Activated T-helper 9 cell treated with anti-CD3 and anti-CD28 coated beads, Interleukin-2, amount 50 U/mL, for 16 hours (primary cell): ENCODE measurements at places on chromosomes 2 and 18.

GRCh38 chr2:144529841-144530240, 9.9 kb upstream of the ZEB2 start:
- DNase-seq = no peak

DNA sequence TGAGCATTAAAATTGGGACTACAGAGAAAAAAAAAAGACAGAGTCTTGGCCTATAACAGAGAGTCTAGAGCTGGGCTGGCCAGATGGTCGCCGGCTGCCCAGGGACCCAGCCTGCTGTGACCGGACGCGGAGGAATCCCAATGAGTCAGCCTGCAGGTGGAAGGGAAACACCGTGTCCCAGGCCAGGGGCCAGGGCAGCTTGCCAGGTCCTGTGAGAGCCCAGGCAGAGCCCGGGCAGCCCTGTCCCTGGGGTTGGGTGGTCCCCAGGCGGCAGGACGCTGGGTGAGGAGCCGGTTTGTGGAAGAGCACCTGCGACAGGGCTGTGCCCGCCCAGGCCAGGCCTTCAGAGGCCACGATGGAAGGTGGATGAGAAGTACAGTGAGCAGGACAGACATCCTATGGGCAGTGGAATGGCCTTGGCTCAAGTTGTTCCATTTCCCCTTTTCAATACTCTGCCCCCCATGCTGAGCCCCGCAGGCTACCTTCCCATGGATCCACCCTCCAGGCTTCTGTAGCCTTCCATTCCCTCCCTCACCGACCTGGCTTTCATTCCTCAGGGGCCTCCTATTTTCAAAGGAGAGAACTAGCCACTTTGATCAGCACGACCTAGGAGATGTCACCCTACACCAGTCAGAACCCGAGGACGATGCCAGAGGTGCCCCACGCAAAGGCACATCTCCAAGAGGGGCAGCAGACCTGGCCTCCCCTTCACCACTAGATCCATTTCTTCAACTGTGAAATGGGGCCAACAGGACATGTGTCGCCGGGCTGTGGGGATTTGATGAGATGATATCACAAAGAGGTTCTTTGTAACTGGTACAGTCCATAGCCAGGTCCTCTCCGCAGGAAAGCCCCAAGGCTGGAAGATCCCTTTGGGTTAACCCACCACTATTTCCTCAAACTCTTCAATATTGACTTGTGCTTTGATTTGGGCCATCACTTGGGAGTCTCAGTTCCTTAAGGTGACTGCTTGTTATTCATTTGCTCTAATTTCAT, 87.5 kb downstream of the POLR1A start:
- DNase-seq = no peak

- no peak for DNase-seq
These were observed 57.3 kb downstream of the IRS1 start for GRCh38 chr2:226742347-226742746.

DNA sequence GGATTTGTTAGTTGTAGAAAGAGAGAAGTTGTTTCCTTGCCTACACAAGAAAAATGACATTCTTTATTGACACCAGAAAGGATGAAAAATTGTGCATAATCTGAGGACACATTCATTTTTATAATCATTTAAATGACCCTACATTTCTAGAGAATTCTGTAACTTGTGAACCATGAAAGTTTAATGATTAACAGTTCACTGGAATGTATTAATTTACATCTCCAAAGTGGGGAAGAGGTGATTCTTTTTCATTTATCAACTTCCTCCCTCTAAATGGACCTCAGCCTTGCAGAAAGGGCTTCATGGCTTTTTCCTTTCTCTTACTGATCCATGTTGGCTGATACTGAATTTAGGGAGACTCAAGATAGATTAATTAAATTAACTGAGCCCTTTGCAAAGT, 565.2 kb upstream of the LINC00305 start:
- DNase-seq = no peak

DNA sequence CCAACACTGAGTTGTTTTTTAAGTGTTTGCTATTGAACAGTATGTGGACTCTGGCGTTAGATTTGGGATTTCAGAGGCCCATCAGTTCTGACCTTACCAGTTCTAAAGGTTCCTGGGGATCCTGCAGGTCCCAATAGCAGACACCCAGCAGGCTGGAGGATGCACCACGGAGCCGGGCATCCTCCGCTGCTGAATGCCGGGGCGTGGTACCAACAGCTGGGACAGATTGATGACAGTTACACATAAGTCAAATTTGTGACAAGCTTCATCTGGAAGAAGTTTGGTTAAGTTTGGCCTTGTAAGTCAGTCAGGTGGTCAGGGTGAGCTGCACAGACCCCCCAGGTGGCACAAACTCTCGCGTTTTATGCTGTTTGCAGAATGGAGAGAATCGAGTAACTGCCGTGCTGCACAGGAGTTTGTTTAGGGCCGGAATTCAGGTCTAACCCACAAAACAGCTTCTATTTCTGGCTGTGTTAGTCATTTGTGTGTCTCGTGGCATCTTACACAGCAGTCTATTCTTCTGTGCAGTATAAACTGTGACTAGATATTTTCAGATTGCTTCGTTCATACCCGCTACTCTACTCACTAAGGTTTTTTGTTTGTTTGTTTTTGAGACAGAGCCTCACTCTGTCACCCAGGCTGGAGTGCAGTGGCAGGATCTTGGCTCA, 19.2 kb downstream of the CTDP1 start:
- no peak for DNase-seq

- no peak for DNase-seq
These were observed 8.2 kb downstream of the SERPINB7 start for GRCh38 chr18:63783394-63783793.

DNA sequence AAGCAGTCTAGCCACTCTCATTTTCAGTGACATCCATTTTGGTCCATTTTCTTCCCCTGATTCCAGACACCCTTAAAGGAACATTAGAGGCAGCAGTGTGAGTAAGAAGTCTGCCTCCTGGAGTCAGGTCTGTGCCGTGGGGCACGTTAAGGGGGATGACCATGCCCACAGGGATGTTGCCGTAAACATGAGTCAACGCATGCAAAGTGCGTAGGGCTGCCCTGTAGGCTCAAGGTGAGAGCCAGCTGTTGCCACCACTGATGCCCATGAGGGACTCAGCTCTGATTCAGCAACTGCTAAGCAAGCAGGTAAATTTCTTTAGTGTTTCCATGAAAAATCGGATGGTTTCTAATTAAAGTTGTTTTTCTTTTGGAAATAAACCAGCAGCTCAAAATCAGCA, 61.4 kb upstream of the TFCP2L1 start:
- DNase-seq = no peak

DNA sequence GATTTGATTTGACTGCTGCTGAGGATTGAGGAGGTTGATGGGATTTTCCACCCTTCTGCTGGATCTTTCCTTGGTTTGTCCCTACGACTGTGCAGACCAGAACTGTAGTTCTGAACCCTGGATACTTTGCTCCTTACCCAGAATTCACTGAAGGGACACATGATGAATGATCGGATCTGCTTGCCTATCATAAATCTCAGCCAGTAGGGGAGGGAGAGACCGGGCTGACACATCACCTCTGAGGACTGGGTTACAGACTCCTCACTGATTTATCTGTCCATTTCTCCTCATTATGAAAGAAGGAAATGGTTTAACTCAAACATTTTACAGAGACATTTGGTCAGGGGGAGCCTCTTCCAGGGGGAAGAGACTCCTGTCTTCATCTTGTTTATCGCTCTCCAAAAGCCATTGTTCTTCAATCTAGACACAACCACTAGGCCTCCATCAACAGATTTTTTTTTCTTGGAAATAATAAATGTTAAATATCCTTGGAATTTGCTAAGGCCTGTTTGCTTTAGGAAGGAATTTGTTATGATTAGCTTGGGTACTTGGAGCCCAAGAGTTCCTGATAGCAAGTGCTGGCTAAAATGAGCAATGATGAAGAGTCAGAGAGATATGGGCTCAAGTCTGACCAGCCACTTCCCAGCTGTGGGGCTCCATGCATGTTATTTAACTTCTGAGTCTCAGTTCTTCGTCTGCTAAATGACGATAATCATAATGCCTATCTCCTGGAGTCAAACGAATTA, 925.5 kb downstream of the SLC4A3 start:
- no peak for DNase-seq
